T-helper 22 cell (primary cell): ENCODE measurements at places on chromosomes 12 and 14.

DNA sequence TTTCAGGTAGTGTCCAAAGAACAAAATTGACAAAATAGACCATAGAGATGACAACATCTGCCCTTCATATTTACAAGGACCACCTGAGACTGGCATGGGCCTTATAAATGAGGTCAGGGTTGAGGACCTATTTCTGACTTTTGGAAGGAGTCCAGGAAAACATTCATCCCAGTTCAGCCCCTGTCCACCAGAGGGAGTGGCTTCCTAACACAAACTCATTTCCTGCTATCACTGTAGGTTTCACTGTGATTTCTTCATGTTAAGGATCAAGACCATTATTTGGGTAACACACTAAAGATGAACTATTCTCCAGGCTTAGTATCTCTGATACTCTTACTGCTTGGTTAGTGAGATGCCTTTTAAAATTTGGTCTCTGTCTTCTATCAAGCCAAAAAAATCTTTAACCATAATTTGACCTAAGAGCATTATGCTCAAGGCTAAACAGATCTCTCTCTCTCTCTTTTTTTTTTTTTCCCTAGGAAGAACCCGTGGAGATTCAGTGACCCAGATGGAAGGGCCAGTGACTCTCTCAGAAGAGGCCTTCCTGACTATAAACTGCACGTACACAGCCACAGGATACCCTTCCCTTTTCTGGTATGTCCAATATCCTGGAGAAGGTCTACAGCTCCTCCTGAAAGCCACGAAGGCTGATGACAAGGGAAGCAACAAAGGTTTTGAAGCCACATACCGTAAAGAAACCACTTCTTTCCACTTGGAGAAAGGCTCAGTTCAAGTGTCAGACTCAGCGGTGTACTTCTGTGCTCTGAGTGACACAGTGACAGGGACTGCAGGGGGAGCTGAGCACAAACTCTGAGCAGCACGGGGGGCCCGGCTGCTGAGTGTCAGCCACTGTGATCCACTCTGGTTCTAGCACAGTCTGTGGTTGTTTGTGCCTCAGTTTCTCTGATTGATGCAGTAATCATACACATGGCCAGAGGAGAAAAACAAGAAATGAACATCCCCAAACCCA lies 267.6 kb upstream of the OR4E1 start:
- DNase-seq: peak; percentile 7

GRCh38 chr12:6335451-6336078 lies 6.3 kb downstream of the TNFRSF1A start:
- peak; percentile 78 for DNase-seq

- no peak for DNase-seq
Observed at GRCh38 chr12:112463478-112463877, 44.7 kb downstream of the PTPN11 start.

- no peak for DNase-seq
Observed at GRCh38 chr12:19203013-19203412, 73.5 kb downstream of the PLEKHA5 start.

GRCh38 chr14:100363053-100363452 lies 39.9 kb downstream of the SLC25A47 start:
- no peak for DNase-seq

GRCh38 chr12:59040656-59041055 lies 120.4 kb upstream of the LRIG3 start:
- DNase-seq: no peak
